ENCODE measurements at places on chromosomes 3 and 15.

GRCh38 chr15:64092075-64092820 is 1.4 kb downstream of the CIAO2A start:
- DNase-seq: no peak

GRCh38 chr3:102235679-102236078 is 199.1 kb upstream of the ZPLD1 start:
- no peak for DNase-seq

- no peak for DNase-seq
Measured at GRCh38 chr15:77714555-77714954, 81.8 kb upstream of the LINGO1 start.

GRCh38 chr3:125322917-125323316 is 52.2 kb downstream of the ZNF148 start:
- DNase-seq: no peak

DNA sequence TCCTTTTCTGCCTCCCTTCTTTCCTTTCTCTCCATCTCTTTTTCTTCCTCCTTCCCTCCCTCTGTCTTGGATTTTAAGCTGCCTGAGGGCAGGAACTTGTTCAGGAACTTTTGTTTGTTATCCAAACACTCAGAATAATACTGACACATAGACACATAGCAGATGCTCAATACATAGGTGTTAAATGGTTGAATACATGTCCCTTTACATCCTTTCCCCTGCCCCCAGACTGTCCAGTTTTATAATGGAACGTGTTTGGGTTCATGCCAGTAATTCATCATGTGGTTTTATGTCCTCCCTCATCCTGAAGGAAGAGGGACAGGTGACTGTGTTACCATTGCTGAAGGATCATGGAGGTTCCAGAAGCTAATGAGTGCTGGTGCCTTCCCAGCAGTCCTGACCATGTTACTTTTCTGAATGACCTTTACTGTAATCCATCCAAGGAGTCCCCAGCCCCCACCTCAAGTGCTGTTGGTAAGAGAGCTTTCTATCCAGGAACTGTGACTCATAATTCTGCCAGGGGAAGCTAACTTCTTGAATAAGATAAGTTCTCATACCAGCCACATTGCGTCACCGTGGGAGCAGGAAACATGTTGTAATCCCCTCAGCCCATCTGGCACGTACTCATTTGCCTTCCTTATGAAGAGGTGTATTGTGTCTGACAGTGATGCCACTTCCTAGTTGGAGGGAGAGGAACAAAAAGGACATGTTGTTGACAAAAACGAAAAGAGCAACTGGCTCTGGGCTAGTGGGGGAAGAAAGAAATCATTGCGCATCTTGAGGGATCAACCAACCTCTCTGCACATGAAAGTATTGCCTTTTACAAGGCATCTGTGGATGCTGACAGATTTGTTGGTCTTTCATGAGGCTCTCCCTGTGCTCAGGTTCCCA is 52.4 kb downstream of the IL1RAP start:
- no peak for DNase-seq

GRCh38 chr3:136885357-136886213 is 23.6 kb downstream of the NCK1 start:
- DNase-seq: no peak

GRCh38 chr3:4426782-4427344 is 40.2 kb downstream of the SUMF1 start:
- DNase-seq: no peak

DNA sequence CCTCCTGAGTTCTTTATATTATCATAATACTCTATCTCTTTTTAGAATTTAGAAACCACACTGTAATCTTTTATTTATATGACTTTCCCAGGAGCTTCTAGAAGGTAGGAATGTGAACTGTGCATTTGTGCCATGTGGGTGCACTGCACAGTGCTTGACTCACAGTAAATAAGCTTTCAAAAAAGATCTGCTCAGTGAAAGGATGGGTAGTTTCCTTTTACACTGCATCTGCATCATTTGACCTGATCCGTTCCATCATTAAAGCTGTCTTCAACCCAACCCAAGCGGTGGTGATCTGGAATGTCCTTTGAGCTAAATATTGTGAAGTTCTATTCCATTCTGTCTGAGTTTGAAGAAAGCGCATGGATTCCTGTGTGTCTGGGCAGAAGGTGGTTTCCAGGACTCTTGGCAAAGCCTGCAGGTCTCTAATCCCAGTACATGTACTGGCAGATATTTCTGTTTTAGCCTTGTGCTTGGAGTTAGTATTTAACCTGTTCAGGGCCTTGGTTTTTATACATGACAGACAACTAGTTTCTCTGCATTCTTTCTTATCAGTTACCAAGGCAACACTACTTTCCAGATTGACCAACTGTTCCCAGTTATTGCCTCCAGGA is 96.7 kb downstream of the DHX30 start:
- no peak for DNase-seq

DNA sequence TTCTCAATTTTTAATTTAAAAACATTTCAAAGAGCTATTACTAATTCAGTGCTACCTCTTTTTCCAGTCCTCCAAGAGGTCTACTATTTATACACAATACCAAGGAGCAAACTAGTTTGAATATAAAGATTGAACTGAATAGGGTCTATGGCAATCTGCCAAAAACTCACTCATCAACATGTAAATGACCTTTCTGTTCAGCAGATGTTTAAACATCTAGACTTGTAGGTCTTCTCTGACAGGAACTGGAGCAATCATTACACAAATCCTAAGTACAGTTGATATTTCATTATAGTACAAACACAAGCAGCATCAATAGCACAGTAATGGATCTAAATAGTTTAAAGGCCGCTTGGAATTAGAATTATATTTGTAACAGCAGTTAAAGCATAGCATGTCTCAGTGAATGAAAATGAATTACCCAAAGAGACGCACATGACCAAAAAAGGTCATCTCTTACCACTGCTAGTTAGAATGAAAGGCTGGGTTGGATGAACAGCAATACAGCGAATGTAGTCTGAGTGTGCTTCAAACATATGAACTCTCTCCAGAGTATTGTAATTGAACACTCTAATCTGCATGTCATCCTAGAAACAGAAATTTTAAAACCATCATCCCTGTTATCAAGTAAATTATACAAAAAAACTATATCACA is 10.7 kb downstream of the COPB2 start:
- DNase-seq: no peak

DNA sequence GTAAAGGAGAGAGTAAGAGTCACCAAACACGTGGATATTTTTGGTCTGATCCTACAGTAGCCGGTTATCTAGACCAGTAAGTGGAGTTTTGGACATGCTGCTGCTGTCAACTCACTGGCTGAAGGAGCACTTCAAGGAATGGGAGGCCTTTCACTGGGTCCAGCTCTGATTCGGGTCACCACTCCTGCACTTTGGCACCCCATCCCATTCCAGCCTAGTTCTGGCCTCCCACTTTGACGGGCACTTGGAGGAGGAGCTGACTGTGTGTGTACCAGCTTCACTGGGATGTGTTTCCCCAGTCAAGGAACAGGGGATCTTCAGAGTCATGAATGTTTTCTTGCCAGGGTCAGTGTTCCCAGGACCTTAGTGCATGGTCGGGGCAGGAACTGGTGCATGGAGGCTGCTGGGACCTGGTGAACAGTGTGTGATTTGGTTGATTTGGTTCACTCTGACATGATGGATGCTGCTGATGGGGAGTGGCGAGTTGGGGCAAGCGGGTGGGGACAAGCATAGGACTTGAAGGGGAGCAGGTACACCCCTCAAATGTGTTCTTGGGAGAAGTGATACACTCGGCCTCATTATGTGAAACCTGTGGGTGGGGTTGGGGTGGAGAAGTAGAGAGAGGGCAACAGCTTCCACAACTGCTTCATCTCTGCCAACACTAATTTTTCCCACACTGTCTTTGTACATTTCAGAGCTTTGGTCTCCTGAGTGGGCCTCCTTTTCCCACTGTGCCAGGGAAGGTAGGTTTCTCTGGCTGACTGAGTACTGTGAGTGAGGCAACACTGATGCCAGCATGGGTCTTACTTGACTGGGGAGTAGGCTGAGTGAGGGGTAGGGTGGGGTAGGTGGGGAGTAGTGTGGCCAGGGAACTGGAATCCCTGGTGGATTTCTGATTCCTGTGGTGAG is 64.0 kb downstream of the RGMA start:
- no peak for DNase-seq

- no peak for DNase-seq
Measured at GRCh38 chr15:90343302-90343790, 8.7 kb upstream of the ZNF774 start.

- no peak for DNase-seq
Measured at GRCh38 chr3:70360979-70361760, 48.7 kb upstream of the MDFIC2 start.

- no peak for DNase-seq
Measured at GRCh38 chr15:73683777-73684580, at the start of gene CD276. Gene CD276, plus strand, starts transcription at chr15:73684383. Its CDS starts 15,257 bp downstream, at chr15:73699640.

DNA sequence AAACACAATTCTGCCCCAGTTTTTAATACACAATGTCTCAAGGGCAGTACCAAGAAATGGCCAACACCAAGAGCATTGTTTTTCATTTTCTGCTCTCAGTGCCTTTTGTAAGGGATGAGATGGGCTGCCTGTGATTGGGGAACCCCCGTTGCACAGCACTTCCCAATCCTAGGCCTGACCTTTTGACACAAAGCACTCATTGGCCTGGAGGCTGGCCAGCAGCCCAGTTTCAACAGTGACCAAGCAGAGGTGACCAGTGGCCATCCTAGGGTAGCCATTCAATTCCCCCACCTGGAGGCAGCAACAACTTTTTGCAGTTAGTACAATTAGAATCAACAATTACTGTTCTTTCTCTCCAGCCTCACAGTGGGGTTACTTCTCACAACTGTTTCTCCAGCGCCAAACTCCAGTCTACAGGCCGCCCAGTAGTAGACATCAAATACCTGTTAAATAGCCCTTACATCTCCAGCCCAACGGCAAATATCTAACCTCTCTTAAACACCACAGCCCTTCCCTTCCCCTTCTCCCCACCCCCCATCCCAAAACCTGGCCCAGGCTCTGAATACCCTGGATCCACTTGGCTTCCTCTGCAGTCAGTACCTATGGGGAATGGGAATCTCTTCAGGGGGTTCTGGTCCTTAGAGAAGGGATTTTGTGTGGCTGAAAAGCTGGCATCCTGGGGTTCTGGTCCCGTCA is 8.9 kb upstream of the LRRC2 start:
- DNase-seq: no peak

DNA sequence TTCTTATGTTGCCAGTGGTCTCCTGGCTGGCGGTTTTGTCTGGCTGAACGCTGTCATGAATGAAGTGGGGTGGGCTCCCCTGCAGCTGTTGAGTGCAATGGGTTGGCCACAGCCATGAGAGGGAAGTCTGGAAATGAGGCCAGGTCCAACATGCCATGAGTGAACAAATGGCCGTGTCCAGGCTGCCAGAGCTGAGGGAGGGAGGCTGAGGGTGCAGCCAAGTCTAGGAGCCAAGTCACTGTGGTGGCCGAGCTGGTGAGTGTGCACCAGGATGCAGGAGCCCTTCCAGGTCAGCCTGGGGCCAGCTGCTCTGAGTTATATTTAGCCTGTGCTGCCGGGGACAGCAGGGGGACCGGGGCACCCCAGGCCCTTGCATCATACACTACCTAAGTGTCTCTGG is 24.7 kb upstream of the PRR23E start:
- DNase-seq: no peak

DNA sequence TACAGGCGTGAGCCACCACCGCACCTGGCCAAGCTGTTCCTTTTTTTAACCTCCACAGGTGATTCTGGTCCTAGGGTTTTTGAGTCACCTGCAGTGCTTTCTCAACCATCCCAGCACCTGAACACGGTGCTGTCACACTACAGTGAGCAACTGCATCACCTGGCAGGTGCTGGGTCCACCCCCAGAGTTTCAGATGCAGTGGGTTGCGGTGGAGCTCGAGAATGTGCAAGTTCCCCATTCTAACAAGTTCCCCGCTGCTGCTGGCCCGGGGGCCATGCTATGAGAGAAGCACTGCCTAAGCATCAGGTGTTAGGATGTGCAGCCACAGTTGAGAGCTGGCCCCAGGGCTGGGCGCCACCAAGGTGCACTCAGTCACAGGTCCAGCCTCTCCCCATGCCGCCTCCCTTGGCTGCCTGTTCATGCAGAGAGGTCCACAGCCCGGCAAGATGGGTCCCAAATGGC is 18.0 kb downstream of the ISG20 start:
- no peak for DNase-seq

DNA sequence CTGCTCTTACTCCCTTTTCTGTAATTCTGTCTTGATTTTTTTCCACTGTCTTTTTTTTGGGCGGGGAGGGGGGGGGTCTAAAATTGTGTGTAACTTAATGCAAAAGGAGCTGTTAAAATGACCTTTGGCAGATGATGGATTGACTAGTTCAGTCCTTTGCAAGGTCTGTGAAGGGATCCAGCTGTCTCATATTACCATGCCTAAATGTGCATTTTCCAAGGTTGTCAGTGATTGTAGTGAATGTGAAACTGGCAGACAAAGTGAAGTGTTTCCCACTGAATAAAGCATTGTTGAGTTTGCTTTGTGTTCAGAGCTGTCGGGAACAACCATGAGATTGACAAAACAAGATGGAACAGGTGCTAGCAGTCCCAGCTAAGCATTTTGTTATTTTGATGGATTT is 110.1 kb upstream of the SKOR1 start:
- no peak for DNase-seq

DNA sequence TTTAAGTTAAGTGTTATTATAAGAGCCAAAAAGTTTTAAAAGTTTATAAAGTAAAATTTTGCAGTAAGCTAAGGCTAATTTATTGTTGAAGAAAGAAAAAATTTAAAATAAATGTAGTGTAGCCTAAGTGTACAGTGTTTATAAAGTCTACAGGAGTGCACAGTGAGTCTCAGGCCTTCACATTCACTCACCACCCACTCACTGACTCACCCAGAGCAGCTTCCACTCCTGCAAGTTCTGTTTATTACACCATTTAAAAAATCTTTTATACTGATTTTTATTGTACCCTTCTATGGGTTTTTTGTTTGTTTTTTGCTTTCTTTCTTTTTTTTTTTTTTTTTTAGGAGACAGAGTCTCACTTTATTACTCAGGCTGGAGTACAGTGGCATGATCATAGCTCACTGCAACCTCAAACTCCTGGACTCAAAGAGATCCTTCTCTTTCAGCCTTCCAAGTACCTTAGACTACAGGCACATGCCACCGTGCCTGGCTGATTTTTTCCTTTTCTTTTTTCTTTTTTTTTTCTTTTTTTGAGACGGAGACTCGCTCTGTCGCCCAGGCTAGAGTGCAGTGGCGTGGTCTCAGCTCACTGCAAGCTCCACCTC is 25.9 kb downstream of the CSTA start:
- no peak for DNase-seq

- no peak for DNase-seq
Measured at GRCh38 chr15:51828621-51829375, 655 bp upstream of the TMOD3 start.

GRCh38 chr15:75551091-75551490 is 28.0 kb downstream of the PTPN9 start:
- DNase-seq: no peak

GRCh38 chr3:168085491-168086119 is 10.1 kb downstream of the GOLIM4 start:
- DNase-seq: no peak

DNA sequence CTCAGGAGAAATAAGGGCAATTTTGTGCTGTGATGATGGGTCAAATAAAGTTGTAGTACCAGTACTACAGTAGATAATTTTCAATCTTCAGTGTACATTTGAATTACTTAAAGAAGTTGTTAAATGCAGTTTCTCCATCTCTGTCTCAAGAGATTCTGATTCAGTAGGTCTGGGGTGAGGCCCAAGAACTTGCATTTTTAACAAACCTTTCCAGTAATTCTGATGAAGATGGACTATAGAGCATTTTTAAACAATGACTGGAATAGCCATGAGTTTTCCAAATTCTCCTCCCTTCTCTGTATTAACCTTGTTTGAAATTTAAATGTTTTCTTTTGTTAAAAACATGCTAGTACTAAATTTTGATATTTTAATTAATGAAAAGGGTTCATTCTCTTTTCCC is 127.0 kb upstream of the CD96 start:
- DNase-seq: no peak

Measured in T-helper 22 cell (primary cell).